ENCODE measurements at places on chromosomes 13 and 19. TPM values are rescaled to one million over a fixed set of nuclear protein-coding genes. Genes with fewer than 3 reads are reported as not detected.
A peak's percentile ranks its signal among the peaks of the same experiment; 100 is the strongest.

DNA sequence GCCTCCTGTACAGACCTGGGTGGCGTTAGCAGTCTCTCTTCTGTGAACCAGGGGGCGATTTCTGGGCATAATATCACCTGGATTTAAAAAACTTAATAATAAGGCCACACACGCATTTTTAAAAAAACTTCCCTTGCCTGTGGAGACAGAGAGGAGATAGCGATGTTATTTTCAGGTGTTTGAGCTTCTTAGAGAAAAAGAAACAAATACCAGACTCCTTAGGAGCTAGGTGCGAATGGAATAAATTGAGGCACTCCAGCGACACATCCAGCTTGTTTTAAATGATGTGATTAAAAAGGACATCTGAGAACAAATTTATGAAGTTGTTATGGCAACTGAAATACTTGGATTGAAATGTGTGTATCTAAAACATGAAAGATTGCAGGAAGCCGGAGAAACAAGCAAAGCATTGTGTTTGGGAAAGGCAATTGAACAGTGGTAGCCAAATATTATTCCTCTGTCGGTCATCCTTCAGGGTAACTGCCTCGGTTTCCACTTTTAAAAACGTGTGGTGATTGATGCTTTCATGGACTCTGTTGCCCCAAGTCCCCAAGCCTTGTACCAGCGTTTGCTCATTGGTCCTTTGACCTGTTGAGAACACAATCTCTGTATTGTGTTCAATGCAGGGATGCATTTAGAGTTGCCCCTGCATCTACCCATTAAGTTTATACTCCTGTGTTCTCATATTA is 158.7 kb downstream of the TM9SF2 start:
- DNase-seq: no peak

DNA sequence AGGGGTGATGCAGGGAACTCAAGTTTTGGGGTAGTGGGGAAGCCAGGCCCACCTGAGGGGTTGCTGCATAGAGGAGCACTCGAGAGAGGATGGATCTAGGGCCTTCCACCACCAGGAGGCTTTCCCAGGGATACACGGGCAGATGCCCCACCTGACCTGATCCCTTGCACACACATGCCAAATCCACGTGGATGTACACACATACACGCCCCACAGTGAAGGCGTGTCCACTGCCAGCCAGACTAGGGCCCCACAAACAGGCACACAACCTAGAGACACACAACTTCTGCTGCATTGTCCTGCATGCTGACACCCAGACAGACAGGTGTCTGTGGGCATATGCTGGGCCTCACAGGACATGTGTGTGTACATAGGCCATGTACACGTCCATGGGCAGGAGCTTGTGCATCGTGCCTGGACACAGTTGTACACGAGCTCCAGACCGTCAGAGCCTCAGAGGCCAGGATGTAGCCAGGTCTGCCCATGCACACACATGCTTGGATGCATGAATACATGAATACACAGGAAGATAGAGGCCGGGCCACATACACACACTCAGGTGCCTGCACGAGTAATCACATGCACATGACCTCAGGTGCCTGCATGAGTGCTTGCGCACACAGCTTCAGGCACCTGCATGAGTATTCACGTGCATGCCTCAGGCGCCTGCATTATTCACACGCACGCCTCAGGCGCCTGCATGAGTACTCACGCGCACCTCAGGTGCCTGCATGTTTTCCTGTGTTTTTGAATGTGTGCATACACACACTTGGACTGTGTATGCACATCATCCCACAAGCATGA is 8.9 kb downstream of the CCDC97 start:
- DNase-seq: no peak

DNA sequence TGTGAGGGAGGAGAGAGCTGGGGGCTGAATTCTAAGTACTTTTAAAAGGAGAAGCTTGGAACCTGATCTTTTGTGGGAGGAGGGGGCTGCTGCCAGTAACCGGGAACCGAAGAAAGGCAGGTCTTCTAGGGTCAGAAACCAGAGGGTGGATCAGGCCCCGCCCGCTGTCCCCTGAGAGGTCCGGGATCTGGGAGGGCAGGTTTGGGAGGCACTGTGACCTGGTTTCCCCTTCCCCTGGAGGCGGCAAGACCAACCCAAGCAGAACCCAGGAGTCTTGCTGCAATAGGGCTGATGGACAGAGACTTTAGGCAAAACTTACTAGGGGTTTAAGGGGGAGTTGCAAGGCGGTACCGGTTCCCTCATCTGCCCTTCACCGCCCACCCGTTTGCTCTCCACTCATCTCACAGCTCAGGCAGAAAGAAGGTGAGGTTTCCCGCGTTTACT is 707 bp upstream of the KLK8 start:
- DNase-seq: peak; percentile 34

The MAP4K1 gene
- total RNA-seq: 1.2 TPM

The ZNF737 gene
- 4.4 TPM for total RNA-seq

The COX6B1 gene
- 488 TPM for total RNA-seq

- DNase-seq: no peak
Observed at GRCh38 chr13:105445796-105446195, 1089.7 kb downstream of the EFNB2 start.

DNA sequence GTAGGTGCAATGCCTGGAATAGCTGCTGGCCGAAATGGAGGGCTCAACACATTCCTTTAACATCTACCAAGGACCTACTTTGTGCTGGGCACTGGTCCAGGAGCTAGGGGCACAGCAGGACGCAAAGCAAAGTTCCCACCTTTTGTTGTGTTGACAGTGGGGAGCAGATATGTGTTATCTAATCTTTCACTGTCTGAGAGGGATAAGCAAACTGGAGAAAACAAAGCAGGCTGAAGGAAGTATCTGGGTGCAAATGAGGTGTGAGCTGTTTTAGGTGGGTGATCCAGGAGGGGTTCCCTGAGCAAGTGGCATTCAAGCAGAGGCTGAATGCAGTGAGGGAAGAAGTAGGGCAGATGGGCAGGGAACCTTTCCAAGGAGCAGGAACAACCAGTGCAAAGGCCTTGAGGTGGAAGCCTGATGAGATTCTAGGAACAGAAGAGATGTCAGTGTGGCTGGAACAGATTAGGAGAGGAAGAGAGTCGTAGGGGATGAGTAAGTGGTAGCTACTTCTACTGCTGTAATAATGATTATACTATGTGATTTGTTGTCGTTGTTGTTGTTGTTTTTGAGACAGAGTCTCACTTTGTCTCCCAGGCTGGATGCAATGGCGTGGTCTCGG is 2.2 kb upstream of the PLAUR start:
- DNase-seq: peak; percentile 32

DNA sequence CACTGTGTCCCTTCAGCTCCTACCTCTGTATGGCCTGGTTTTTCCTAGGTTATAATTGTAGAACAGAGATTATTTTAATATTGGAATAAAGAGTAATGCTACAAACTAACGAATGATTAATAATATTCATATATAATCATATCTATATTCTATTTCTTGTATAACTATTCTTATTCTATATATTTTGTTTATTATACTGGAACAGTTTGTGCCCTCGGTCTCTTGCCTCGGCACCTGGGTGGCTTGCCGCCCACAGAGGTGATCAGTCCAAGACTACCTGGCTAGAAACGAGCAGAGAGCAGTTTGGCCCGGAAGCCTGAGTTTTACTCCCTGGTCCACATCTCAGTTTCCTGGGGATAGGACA is 3.9 kb upstream of the SLC27A1 start:
- no peak for DNase-seq

- peak; percentile 95 for DNase-seq
Observed at GRCh38 chr19:2702170-2703076, at the start of gene GNG7. TSS of gene GNG7 (minus strand) at chr19:2702694. CDS start at chr19:2520688, 182,006 bp downstream.

The FUT6 gene
- total RNA-seq: 2.8 TPM

GRCh38 chr19:50723735-50724521 is 764 bp downstream of the CLEC11A start:
- DNase-seq: no peak

The AMH gene
- total RNA-seq: 5.0 TPM

All from Calu3 (cell line).